ENCODE measurements at places on chromosomes 6 and 20.

GRCh38 chr6:7731294-7731693 is 5.4 kb downstream of the BMP6 start:
- no peak for DNase-seq

- no peak for DNase-seq
Observed at GRCh38 chr6:39758905-39759605, 33.1 kb upstream of the DAAM2 start.

DNA sequence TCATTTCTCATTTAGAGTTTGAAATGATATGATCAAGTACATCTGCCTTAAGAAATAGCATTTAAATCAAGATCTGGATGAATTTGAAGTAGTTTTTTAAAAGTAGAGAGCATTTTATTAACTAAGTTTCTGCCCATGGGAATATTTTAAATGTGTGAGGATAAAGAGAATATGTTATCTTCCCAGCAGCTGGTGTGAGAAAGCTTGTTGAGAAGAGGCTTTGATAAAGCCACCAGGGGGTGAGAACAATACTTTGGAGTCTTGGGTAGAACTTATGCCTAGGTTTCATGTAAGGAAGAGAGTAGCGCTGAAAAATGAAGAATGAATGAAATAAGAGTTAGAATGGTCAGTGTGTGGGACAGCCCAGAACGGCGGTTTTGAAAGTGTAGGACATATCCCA is 190.2 kb downstream of the GRM1 start:
- DNase-seq = no peak

DNA sequence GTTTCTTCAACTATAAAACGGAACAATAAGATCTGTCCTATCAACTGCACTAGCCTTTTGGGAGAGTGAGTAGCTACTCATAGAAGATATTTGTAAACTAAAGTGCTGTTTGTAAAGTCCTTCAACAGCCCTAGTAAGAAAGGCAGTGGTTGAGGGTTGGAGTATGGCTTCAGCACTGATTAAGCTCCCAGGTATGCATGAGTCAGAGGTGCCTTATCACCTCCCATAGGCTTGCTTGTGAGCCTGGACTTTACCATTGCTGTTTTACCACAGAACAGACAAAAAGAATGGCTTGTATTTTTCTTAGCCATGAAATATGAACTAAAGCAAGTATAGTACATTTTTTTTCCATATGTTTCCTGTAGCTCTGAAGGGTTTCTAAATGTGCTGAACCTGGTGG is 44.1 kb downstream of the SAMD3 start:
- no peak for DNase-seq

GRCh38 chr6:53735896-53736295 is 58.9 kb upstream of the LRRC1 start:
- no peak for DNase-seq

DNA sequence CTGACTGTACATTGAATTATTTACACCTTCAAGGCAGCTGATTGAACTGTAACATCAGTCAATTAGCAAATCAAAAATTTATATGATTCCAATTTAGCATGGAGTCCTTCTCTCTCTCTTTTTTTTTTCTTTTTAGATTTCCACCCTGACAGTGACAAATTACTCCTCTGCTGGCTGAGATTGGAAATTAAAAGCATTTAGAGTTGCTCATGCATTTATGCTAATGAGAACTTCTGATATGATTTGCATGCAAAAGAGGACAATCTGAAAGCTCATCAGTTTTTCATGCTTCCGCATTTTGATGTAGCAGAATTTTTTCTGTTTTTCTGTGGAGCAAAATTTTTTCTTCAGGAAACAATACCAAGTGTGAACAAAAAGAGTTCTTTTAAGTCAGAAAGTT is 130.5 kb upstream of the NOX3 start:
- no peak for DNase-seq

DNA sequence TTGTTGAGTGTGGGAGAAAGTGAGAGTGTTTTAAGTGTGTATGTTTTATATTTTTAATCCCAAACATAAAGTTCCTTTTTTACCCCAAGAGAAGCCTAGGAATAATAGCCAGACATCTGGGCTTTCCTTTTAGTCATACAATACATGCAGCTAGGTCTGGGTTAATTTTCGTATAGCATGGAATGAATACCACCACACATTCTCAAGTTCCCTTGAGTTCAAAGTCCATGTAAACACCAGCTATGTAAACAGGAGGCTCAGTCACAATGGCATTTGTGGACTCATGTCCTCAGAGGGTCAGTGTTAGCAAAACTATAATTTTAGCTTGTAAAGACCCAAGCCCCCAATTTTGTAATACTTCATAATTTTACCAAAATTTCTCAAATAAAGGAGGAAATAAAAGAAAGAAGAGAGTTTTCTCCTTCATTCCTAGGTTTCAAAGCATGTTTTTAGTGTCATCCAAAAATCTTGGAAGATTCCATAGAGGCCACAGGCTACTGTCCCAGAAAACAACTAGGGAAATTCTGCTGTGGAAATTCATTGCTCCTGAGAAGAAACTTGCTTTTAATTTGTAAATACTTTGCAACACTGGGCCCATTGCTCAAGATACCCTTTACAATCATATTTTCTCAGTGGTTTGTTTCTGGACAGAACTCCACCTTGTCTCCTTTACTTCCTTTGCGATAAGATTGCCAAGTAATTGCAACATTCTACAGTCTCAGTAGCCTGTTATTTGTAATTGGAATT is 671.2 kb downstream of the COL12A1 start:
- DNase-seq = no peak

- no peak for DNase-seq
Observed at GRCh38 chr6:2035826-2036709, 209.3 kb downstream of the GMDS start.

DNA sequence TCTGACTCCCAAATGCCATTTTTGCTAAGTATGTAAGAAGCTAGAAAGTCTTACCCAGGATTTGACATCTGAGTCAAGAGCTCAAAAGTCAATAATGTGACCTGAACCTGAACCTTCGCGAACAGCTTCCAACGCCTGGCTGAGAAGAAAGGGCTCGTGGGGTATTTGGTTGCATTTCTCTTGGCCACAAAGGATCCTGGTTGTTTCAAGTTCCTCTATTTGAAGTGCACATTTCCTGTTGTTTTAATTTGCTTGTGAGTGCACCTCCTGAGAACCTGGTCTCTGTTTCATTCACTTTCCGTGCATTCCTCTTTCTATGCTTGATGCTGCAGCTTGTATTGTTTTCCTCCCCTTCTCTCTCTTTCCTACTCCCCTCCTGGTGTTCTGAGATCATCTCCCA is 212.5 kb downstream of the FOXA2 start:
- no peak for DNase-seq

GRCh38 chr6:129684903-129685661 is 24.9 kb downstream of the ARHGAP18 start:
- DNase-seq = no peak

DNA sequence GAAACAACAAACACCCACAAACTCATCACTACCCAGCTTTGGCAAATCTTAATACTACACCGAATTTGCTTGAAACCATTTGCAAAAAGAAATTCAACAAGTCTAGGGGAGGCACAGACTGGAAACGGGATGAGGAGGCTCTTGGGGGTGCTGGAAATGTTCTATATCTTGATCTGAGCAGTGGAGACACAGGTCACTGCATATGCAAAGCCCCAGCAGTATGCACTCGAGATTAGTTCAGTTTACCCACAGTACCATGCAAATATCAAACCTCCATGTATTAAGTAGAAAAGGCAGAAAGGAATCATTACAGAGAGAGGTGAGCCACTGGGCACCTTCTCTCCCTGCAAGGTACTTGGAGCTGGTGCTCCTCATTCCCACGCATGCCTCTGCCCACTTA is 75.9 kb downstream of the PREX1 start:
- no peak for DNase-seq

- DNase-seq = no peak
Observed at GRCh38 chr20:59411170-59411569, 110.8 kb downstream of the EDN3 start.

DNA sequence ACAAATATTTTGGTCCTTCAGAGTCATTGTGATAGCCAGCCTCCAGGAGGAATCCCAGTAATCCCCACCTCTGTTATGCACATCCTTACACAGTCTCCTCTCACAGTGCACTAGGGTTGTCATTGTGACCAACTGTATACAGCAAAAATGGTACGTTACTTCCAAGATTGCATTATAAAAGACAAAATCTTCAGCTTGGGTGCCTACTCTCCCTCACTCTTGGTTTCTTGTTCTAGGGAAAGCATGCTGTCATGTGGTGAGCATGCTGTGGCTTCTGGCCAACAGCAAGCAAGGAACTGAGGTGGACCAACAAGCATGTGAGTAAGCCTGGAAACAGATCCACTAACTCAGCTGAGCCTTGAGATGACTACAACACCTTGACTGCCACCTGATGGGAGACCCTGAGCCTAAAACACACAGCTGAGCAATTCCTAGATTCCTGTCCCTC is 130.1 kb upstream of the DST start:
- no peak for DNase-seq

GRCh38 chr20:25389858-25390537 is 637 bp downstream of the ABHD12 start:
- DNase-seq = no peak

DNA sequence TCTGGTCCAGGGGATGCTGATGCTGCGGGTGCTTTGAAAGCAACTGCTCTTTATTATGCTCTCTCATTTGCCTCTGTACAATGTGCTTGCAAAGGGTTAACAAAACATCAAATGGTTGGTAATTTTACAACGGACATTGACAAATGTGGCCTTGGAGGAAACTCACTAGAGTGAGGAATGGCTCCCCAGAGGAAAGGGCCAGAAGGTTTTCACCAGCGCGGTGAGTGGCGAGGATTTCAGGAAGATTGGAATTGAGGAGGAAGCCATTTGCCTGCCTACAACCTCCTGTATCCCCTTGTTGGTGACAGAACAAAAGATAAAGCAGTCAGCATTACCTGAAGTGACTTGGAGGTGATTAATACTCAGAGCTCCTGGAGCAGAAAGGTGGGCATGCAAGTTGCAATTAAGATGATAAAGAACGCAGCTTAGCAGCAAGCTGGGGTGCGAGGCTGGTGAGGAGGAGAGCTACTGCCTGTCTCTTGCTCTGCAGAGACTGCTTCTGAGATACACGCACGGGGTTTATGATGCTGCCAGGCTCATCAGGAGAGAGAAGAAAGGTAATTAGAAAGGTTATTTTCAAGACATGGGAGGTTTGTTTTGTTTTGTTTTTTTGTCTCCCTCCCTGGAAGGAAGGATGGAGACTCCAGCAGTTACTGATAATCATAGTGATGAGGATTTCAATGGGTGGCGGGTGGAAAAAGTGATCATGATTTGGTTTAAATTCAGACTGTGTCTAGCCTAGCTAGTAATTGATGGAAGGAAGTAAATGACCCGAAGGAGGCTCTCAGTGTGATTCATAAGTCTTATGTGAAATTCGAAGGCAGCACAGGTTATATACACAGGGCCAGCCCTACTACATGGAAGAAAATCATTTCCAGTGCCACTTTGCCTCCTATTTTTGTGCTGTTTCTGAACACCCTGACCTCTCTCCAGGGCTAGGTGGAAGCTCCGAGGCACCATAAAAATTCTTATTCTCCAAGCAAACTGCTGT is 141.6 kb upstream of the DTNBP1 start:
- no peak for DNase-seq

DNA sequence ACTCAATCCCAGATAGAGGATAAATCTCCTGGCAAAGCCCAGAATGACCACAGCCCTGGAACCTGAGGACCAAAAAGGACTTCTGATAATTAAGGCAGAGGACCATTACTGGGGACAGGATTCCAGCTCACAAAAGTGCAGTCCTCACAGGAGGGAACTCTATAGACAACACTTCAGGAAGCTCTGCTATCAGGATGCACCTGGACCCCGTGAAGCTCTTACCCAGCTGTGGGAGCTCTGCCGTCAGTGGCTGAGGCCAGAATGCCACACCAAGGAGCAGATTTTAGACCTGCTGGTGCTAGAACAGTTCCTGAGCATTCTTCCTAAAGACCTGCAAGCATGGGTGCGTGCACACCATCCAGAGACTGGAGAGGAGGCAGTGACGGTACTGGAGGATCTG is 992 bp downstream of the ZSCAN16 start:
- DNase-seq = no peak

GRCh38 chr6:73123632-73124329 is 101.5 kb downstream of the KHDC1L start:
- DNase-seq = no peak

- DNase-seq = no peak
Observed at GRCh38 chr6:105748737-105749161, 337.4 kb upstream of the PRDM1 start.

GRCh38 chr20:49046087-49046900 is at the start of gene CSE1L:
CSE1L (plus strand) TSS chr20:49046312; CDS start chr20:49058464, 12,152 bp downstream.
- peak; percentile 85 for DNase-seq

GRCh38 chr20:24366336-24367004 is 103.0 kb upstream of the SYNDIG1 start:
- DNase-seq = no peak

- no peak for DNase-seq
Observed at GRCh38 chr20:14696937-14697336, 359.5 kb upstream of the FLRT3 start.

- DNase-seq = no peak
Observed at GRCh38 chr20:53387983-53388675, 205.5 kb downstream of the ZNF217 start.

- DNase-seq = no peak
Observed at GRCh38 chr6:3695065-3695817, 56.3 kb downstream of the PXDC1 start.

- DNase-seq = no peak
Observed at GRCh38 chr6:168867247-168868102, 386.2 kb downstream of the THBS2 start.

DNA sequence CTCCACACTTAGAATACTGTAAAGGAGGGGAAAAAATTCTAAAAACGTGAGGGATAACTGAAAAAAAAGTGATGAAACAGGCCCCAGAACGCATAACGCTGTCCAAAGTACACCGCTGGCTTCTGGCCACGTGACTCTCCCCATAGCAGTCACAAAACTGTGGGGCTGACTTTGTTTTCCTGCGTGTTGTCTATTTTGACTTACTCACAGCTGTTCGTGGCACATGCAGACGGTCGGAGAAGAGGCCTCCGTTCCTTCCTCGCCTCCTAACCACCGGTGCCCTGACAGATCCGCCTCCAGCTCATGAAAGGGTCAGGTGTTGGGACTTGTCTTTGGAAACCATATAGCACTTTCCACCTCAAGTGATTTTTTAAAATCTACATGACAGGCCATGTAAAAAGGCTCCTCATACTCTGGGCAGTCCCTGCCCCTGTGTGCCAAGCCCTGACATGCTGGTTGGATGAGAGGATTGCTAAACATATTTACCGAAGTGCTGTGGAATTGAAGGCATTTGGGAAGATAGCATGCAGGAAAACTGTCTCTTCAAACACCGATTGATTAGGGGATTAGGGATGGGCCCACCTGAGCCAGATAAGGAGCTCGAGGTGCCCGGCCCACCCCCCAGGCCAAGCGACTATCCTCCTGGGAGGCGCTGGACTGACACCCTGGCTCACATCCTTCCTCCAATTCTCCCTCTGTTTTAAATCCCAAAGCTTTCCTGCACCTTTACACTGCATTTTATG is 54.8 kb downstream of the DACT2 start:
- no peak for DNase-seq

GRCh38 chr20:35600176-35600992 is 15.2 kb upstream of the SPAG4 start:
- no peak for DNase-seq

GRCh38 chr6:2158596-2159271 is 86.7 kb downstream of the GMDS start:
- DNase-seq = no peak

GRCh38 chr6:25165177-25165576 is 114.0 kb upstream of the CARMIL1 start:
- no peak for DNase-seq

GRCh38 chr6:29976253-29976587 is 33.9 kb downstream of the HLA-A start:
- no peak for DNase-seq

Measured in stimulated activated CD8-positive, alpha-beta memory T cell treated with anti-CD3 and anti-CD28 coated beads, Interleukin-15, amount 100 ng/mL, for 1 hour (primary cell).